ENCODE measurements at places on chromosomes 16 and 17.

DNA sequence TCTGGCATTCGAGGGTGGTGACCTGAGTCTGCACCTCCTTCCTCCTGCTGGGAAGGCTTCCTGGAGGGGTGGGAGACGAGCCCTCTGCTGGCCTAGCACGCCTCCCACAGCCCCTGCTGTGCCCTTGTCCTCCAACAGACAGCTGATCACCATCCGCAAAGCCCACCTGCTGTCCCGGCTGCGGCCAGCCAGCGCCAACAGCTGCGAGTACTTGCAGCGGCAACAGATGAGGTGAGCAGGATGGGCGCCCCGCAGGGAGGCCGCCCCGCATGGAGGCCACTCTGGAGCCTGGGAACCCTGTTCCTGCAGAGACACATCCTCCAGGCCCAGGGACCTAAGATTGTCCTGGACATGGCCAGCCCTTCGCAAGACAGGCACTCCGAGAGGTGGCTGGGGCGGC is 21.6 kb downstream of the UBALD1 start:
- no peak for DNase-seq

DNA sequence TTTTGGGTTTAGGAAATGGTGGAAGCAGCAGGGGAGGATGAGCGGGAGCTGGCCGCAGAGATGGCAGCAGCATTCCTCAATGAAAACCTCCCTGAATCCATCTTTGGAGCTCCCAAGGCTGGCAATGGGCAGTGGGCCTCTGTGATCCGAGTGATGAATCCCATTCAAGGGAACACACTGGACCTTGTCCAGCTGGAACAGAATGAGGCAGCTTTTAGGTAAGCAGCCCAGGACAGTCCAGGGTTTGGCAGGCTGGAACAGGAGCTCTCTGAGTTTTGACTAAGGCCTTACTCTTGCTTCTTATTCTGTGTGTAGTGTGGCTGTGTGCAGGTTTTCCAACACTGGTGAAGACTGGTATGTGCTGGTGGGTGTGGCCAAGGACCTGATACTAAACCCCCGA is 41.4 kb downstream of the SF3B3 start:
- no peak for DNase-seq

DNA sequence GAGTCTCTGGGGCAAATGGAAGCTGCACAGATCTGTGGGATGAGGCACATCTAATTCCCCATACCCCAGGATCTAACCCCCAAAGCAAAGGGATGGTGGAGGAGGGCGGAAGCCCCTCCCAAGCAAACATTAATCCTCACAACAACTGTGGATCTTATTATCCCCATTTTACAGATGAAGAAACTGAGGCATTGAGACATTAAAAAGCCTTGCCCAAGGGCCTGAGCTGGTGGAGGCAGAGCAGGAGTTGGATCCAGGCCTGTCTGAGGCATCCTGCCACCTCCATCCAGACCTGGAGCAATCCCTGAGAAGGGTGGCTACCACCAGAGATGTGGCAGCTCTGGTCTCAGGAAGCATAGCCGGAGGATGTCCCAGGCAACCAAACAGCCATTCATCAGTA is 17.7 kb upstream of the CBFB start:
- DNase-seq = no peak

DNA sequence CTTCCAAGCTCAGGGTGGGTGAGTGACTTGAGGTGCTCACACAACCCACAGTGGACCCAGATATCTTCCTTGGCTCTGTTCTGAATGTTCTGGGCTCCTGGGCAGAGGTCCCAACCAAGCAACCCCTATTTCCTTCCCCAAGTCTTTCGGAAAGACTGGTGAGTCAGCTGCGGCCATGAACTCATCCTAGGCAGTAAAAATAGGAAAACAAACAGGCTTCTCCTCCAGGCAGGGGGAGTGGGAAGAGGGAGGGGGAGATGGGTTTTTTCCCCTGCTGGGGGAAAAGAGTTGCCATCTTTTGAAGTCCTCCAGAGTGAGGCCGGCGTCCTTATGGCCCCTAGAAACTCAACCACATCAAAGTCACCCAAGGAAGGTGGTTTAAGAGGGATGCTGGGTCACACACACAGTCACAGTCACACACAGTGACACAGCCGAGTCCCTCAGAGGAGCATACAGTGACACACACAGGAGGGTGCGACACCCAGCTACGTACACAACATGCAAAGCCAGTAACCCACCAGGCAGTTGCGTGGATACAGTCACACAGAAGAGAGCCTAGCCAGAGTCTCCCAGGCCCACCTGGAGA is 16.0 kb upstream of the DLX4 start:
- DNase-seq = no peak

GRCh38 chr16:14321542-14321941 is 250.4 kb downstream of the MRTFB start:
- no peak for DNase-seq

DNA sequence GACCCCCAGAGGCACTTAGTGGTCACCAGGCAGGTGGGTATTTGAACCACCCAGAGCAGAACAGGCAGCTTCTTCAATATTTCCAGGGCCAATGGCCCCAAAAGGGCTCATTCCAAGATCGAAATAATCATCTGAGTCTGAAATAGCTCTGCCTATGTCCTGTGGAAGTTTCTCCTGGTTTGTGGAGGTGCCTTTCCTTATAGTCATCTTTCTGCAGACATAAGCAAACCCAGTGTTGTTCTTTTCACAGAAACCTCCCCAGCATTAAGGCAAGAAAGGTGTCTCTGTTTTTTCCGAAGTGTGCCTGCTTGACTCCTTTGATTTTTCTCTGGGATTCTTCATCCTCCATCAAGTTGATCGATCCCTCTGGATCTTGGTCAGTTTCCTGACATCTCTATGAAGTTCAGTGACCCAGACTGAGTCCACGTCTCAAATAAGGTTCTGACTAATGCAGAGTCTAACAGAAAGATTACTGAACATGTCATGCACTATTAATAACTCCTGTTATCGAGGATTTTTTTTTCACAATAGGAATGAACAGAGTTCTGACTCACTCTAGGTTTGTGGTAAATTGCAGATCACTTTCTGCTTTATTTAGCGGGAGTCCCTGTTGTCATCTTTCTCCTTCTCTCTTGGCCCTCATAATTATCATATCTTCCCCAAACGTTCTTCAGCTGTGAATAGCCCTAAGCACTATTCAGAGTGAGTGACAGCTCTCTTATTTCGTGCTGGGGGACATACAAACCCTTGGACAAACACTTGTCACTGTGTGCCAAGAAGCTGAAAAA is 1.5 kb downstream of the LRRC3C start:
- DNase-seq = no peak

GRCh38 chr17:50834429-50835300 is 721 bp upstream of the WFIKKN2 start:
- no peak for DNase-seq

GRCh38 chr17:1629504-1630310 is 1.1 kb upstream of the SLC43A2 start:
- peak; percentile 64 for DNase-seq

DNA sequence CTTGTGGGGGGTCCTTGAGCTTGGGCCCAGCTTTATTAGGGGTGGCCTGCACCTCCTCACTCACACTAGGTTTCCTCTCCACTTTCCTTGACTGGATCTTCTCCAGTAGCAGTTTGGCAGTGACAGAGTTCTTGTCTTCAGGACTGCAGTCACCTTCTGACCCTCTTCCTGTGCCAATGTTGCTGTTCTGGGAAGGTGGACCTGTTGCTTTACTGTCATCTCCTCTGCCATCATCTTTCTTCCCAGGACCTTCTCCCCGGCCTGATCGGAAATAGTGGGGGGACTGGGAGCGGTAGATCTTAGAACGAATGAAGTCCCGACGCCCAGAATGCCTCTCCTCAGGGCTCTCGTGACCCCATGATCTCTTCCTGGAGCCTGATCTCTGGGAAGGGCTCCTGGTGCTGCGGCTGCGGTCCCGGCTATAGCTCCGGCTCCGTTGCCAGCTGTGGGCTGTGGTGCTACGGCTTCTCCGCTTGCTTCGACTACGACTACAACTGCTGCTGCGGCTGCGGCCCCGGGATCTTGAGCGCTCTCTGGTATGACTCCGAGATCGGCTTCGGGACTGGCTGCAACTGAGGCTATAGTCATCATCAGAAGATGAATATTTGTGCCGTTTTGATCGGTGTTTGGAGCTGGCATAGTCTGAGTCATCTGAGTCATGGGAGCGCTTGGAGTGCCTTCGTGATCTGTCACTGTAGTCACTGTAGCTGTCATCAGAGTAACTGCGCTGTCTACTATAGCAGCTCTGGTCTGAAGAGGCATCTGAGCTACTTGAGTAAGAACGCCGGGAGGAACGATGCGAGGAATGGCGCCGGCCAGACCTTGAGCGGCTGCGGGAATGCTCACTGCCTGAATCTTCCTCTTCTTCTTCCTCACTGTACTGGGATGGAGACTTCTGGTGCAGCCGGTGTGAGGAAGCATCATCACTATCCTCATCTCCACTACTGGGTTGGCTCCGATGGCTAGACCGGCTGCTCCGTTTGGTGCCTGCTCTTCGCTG is 9.5 kb upstream of the ITGA2B start:
- DNase-seq = no peak

DNA sequence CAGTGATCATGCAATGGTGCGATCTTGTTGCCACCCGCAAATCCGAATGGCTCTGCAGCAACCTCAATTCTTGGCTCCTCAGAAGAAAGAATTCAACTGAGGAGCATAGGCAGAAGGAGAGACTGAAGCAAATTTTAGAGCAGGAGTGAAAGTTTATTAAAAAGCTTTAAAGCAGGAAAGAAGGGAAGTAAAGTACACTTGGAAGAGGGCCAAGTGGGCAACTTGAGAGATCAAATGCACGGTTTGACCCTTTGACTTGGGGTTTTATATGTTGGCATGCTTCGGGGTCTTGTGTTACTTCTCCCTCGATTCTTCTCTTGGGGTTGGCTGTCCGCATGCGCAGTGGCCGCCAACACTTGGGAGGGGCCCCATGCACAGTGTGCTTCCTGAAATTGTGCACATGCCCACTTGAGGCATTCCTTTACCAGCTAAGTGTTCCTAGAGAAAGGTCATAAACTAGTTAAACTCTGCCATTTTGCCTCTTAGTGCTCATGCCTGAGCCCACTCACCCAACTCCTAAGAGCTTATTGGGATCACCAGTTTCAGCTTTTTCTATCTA is 36.7 kb downstream of the ZNRF1 start:
- no peak for DNase-seq

DNA sequence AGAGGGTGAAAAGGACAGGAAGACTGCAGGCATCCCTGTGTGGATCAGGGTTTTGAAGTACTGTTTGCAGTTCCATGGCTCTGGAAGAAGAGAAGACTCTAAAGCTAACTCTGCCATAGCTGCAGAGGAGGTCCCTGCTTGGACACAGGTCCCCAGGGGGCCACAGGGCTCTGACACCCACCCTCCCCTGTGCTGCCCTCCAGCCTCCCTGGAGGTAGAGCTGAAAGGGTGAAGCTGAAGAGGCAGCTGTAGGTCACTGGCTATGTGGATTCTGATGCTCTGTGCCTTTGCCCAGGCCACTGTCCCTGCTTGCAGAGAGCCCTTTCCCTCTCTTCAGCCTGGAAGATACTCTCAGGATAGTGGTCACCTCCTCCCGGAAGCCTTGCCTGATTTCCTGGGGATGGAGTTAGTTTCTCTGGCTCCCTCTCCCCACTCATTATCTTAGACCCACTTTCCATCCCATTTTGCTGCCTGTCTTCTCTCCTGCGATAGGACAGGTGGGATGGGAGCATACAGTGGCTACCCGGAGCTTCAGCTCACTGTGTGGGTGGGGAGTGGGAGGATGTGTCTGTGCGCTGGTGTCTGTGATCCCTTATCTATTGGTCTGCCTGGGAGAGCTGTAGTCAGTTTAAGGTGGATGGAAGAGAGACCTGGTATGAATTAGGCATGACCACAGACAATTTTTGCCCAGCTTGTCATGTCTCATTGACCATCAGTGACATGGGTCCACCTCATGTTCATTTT is 89.8 kb upstream of the TMEM97 start:
- no peak for DNase-seq

DNA sequence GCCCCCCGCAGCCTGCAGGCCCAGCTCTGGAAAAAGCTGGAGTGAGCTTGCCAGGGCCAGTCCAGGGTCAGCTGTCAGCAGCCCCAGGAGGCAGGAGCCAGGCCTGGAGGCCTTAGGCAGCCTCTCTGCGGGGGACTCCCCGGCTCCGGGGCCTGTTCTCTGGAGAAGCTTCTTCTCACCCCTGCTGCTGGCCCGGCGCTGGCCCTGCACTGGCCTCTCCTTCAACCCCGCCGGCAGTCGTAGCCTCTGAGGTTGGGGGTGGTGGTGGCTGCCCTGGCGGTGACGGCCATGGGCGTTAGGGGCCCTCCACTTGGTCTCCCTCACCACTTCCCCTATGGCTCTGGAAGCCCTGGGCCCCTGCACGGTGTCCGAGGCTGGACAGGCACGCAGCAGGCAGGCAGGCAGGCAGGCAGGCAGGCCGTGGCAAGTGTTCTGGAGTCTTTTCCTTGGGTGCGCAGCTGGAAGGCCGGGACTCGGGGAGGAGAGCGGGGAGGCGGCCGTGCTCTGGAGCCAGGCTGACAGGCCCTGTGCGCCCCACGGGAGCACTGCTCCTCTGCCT is 2.1 kb downstream of the FOXF1 start:
- no peak for DNase-seq

GRCh38 chr16:86968866-86969265 is 348.3 kb downstream of the C16orf95 start:
- DNase-seq = no peak

- peak; percentile 28 for DNase-seq
These were observed 46.3 kb downstream of the PRKCA start for GRCh38 chr17:66348584-66349165.

DNA sequence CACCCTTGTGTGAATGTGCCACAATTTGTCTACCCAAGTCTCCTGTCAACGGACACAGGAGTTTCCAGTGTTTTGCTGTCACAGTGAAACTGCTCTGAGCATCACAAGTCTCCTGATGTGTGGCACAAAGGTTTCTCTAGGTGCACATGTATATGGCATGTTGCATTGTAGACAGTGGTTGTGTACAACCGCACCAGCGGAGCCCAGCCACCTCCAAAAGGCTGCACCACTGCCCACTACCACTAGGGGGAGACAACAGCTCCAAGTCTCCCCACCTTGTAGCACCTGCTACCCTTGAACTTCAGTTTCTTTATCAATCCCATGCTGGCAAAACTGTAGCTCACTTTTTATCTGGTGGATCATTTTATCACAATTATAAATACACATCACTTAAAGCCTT is 95.5 kb upstream of the ZNF469 start:
- peak; percentile 62 for DNase-seq

DNA sequence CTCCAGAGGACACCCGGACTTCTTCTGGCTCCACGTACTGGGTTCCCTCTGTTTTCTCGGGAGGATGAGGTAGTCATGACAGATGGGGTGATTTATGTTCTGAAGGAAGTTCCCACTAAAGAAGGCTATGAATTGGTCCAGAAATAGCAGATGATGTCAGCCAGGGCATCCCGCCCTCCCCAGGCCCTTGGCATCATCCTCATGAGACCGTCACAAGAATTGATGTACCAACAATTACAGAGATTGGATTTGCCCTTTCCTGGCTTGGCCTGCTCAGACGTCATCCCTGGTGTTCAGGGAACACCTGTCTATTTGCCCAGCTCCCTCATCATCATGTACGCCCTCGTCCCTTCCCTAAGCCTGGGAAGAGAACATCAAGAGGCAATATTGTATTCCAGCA is 102.8 kb upstream of the CCL1 start:
- DNase-seq = no peak

DNA sequence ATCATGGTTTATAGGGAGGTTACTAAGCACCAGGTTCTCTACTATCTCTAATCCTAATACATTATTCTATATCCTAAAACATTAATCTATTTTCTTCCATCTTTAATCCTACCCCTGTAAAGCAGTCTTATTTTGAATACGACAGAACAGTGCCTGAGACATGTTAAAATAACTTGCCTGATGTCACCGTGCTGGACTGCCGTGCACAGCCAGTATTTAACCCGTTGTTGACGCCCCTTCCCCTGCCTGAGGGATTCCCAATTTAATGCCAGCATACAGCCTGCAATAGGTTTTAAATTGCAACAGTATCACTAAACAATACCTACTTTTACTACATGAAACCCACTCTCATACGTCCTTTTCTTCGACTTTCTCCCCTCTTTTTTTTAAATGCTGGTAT is 133.3 kb downstream of the PARN start:
- DNase-seq = no peak

All from HuH-7.5 (cell line).